ENCODE measurements at places on chromosomes 2 and 18.

GRCh38 chr2:192064459-192064858, 130.3 kb downstream of the TMEFF2 start:
- no peak for DNase-seq

- DNase-seq: no peak
Observed at GRCh38 chr2:101832114-101832513, 134.6 kb downstream of the MAP4K4 start.

DNA sequence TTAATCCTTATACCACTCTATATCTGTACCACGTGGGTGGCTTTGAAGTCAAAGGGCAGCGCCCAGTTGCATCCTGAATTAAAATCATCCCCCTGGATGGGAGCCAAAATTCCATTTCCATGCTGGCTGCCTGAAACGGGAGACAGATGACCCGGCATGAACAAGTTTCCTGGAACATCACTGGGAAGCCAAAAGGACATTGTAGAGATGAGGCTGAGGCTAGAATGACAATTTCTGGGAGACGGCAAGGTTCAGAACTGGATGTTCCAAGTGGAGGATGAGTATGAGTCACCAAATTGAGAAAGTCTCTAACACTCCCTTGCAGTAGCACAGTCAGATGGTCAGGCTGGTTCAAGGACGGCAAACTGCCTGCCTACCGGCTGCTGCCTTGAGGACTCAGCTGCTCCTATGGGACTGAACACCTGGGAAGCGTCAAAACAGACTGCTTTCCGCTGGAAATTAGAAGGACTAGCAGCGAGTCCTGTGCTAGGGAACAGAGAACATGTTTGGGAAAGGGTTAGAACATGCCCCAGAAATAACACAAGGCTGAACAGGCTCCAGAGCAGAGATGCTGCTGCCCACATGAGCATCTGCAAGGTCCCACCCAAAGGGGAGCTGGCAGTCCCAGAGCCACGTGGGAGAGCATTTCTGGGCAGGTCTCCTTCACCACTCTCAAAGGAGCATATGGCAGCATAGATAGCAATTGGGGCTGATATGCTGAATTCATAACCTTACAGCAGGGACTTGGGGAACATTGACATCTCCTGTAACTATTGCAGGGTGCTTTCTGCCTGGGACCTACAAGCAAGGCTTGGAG, 32.0 kb downstream of the YPEL5 start:
- no peak for DNase-seq

DNA sequence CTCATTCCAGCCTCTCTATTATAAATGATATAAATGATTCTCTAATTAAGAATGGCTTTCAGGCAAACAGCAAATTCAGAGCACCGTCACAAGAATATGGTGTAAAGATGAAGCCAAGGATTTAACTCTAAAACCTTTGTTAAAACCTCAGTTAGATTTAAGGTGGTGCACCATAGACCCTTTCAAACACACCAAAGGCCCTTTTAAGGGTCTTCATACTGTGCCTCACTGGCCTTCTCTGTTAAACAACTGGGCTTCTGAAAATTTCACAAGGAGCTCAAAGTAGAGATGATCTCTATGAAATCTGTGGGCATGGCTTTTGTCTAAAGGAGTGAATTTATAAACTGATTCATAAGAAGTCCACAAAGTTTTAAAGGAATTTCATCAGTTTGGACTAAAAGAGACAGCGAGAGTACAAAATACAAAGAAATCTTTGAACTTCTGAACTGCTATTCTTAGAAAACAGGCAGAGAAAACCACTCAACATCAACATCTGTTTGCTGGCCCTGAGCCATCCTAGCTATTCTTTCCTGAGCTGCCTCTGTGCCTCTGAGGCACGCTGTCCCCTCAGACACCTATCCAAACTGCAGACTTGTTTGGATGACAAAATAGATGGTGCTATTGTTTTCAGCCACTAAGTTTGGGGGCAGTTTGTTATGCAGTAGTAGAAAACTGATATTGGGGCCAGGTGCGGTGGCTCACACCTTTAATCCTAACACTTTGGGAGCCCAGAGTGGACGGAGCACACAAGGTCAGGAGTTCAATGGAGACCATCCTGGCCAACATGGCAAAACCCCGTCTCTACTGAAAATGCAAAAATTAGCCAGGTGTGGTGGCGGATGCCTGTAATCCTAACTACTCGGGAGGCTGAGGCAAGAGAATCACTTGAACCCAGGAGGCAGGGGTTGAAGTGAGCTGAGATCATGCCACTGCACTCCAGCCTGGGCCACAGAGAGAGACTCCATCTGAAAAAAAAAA, 72.9 kb upstream of the MYCN start:
- no peak for DNase-seq

Data from DND-41 (cell line).